ENCODE measurements at places on chromosomes 1 and 21.

DNA sequence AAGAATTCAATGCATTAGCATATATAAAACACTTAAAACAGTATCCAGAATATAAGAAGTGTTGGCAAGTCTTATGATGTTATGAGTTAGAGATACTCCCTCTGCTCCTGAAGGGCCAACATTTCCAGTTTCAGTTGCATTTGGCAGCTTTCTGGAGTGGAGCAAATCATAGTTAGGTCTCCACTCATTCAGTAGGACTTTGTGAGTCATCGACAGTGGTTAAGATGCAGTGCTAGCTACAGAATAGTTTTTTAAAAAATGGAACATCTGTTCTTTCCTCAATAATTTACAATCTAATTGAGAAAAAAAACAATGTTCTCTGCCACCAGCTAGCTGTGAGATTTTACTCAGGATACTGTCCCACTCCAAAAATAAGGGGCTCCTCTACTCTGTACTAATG lies 389.1 kb downstream of the HLX start:
- no peak for DNase-seq

- no peak for DNase-seq
Measured at GRCh38 chr1:21961799-21962198, 15.0 kb upstream of the CELA3B start.

GRCh38 chr1:91439016-91439415 lies 34.4 kb upstream of the HFM1 start:
- DNase-seq: no peak

DNA sequence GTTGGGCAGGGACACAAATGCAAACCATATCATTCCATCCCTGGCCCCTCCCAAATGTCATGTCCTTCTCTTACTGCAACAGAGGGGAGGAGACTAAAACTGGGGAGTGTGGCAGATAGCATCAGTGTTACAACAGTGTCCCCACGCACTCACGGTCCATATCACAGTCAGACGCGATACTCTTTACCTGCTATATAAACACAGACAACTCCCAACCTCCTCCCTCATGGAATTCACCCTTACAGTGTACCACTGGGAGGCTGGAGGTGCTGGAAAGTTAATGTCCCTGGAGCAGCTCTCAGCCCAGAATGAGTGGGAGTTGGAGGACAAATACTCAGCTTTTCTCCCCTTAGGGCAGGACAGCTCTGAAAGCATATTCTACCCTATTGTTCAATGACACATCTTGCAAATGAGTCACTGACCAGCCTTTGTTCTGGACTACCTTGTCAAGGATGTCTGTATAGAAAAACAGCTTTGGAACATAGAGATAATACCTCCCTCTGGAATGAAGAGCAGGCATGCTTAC lies 445.9 kb downstream of the SETD4 start:
- no peak for DNase-seq

- DNase-seq: no peak
Measured at GRCh38 chr1:29297450-29297849, 61.1 kb downstream of the PTPRU start.

DNA sequence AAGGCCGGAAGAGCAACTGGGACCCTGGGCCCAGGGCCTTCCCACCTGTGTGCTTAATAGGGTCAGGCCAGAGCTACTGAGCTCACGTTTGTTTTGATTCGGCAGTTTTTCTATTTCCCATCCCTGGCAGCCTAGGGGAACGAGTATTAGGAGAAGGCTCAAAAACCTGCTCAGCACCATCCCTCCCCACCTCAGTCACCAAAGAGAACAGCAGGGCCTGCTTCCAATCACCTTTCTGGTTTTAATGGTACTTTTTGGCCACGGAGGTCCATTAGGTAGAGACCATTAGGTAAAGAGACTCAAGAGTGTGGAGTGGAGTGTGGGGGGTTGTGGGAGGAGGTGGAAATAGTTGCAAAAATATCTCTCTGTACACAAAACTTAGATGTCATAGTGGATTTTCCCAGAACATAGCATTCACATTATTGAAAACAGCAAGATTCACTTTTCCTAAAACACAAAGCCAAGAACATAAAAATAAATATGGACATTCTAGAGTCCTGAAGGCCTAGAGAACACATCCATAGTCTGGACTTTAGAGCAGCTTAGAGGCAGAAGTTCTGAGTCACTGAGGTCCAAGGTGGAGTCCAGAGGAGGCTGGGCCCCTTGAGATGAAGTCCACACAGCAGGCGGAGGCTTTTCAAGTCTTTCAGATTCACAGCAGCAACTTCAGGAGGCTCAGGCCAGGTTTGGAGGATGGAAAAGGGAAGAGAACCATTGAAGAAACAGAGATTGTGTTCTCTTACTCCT lies 19.5 kb downstream of the NUAK2 start:
- DNase-seq: no peak

DNA sequence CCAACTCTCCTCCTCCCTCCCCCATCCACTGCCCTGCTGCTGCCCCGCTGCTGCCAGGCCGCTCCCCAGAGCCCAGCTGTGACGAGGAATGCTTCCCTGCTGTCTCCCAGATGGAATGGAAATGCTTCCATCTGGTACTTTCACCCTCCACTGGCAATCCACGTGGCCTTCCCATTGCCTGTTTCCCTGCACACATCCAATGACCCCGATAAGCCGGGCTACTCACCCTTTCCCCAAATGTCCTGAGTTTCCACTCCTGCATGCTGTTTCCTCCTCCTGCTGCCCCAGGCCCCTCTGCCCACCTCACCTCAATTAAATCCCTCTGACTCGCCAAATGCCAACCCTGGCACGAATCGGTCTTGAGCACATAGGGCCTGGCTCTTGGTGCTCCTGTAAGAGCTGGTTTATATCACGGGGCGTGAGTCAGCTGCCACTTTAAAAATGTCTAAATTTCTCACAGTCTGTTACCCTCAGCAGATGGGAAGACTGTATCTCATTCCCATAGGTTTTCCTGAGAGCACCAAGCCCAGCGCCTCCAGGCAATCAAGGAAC lies 36.4 kb downstream of the MRAP start:
- no peak for DNase-seq

- DNase-seq: no peak
Measured at GRCh38 chr1:45979778-45980176, 152.7 kb downstream of the PIK3R3 start.

DNA sequence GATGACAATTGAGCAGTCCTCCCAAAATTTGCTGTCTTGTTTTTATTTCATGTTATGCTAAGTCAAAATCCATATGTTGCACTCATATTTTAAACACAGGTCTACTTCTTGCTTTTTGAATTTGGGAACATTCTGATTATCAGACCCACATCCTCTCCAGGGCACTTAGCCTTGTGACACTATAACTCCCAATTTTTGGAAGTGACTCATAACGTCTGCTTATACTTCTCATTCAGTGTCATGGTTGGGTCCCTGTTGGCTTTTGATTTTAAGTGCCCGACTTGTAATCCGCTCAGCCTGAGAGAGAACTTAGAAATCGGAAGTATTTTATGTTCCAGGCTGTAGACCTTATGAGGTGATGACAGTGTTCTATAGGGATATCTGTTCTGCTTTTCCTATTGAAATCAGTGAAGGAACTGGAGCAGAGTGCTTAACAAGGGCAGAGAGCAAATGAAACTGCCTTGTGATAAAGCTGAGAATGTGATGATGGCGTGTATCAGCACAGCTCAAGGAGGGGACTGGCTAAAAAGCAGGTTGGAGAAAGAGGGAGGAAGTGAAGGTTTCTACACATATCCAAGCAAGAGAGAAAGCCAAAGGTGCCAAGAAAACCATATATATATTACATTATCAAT lies 136.0 kb downstream of the HLX start:
- DNase-seq: no peak

Data from NCI-H187 treated with DMSO at 0.1 percent for 48 hours (cell line).